ENCODE measurements at places on chromosomes 13 and 19.

GRCh38 chr19:4279530-4280422 lies 710 bp downstream of the SHD start:
- no peak for DNase-seq

DNA sequence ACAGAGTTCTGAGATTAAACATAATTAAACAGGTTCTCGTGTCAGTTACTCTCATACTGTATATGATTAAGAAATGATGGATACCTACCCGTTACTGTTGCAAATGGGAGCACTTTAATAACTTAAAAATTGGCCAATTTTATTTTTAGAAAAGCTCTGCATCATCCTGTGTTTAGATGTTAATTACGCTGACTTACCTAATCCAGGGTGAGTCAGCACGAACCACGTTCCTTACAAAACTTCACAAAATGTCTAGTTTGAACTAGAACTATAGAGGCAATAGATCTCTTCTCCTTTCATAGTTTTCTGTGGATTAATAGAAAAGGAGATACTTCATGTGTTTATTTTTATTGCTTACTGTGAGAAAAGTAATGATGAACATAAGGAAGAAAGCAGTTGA lies 363.9 kb downstream of the MYO16 start:
- DNase-seq: no peak

- no peak for DNase-seq
Observed at GRCh38 chr19:53892981-53893325, 11.0 kb downstream of the PRKCG start.

DNA sequence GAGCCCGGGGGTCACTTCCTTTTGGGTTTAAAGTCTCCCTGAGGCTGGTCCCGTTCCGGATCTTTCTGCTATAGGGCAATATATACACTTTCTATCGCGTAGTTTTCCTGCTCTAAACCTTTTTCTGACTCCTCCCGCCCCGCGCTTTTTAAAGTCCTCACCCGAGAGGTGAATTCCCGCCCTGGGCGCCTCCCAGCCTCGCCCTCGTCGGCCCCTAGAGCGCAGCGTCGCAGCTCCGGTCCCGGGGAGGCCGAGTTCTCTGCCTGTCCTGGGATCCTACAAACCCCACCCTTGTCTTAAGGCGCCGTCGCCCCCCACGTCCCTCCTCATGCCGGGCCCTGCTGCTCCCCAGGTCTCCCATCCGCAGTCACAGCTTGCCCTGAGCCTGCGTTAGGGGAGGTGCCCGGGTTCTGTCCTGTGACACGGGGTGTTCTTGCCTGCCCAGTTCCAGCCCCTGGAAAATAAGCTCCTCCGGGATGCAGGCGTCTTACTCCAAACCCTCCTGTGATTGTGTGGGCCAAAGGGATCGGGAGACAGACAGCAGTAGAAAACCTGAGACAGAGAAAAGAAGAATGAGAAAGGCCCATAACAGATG lies 491 bp downstream of the ZNF525 start:
- no peak for DNase-seq

GRCh38 chr19:50638600-50638999 lies 1.1 kb downstream of the SYT3 start:
- DNase-seq: no peak

- no peak for DNase-seq
Observed at GRCh38 chr19:5157186-5157585, 183.4 kb downstream of the PTPRS start.

- no peak for DNase-seq
Observed at GRCh38 chr19:31678421-31678820, 329.2 kb upstream of the TSHZ3 start.

DNA sequence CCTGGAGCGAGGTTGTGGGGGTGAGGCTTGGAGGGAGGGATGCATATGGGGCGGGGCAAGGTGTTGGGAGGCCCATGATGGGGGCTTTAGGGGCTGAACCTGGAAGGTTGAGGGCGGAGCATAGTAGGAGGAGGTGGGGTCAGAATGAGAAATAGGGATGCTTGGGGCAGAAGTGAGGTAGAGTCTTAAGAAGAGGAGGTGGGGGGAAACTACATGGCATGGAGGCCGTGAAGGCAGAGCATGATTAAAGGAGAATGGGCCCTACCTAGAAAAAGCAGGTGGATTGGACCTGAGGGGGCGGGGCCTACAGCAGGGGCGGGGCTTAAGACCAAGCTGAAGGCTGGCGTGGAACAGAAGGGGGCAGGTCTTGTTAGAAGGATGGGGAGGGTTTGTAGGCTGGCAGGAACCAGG lies 799 bp downstream of the NR1H2 start:
- DNase-seq: no peak

DNA sequence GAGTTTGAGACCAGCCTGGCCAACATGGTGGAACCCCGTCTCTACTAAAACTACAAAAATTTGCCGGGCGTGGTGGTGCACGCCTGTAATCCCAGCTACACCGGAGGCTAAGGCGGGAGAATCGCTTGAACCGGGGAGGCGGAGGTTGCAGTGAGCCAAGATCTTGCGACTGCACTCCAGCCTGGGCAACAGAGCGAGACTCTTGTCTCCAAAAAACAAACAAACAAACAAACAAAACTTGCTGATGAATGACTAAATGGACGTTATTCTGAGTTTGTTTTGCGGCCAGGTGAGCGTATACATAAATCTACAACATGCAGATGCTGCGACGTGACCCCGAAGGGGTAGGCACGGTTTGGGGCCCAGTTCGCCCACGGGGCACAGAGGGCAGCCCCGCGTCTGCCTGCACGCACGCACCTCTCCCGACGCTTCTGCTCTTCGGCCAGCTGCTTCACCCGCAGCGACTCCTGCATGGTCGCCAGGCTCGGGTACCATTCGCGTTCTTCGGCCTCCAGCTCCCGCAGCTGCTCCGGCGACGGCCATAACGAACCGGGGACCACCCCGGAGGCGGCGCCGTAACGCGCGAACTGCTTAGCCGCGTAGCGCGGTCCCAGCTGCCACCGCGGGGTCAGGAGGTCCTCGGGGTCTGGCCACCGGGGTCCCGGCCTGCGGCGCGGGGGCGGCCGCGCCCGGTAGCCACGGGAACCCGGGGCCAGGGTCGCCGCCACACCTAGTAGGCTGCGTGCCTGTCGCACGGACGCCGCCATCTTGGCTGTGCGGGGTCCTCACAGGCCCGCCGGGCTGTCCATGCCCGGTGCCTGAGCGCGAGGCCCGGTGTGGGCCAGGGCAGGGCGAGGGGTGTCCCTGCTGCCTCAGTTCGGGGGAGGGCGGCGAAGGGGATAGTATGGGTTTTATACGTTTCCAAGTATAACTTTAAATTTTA lies at the start of gene GADD45GIP1:
Gene GADD45GIP1, minus strand, starts transcription at position 778 of the 943 bp plus-strand sequence. Its CDS starts 11 bp downstream, at position 767.
- no peak for DNase-seq

GRCh38 chr19:28981518-28981917 lies 231.4 kb downstream of the UQCRFS1 start:
- no peak for DNase-seq

DNA sequence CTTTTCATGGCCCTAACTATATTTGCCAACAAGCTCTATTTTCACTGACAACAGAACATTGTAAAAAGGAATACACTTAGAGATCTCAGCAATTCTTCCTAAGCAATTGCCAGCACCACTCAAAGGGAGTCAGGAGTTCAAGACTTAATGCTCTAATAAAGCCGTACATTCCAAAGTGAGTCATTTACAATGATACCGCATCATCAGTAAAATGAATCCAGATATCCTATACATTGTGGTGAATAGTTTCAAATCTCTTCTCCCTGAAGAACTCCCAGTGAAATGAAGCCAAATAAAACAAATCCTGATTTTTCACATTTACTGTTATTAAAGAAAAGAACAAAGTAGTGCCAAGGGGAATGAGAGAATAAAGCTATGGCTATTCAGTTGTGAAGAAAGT lies 2898.7 kb upstream of the PCDH20 start:
- no peak for DNase-seq

GRCh38 chr19:10695401-10696398 lies 5.5 kb upstream of the QTRT1 start:
- DNase-seq: no peak

DNA sequence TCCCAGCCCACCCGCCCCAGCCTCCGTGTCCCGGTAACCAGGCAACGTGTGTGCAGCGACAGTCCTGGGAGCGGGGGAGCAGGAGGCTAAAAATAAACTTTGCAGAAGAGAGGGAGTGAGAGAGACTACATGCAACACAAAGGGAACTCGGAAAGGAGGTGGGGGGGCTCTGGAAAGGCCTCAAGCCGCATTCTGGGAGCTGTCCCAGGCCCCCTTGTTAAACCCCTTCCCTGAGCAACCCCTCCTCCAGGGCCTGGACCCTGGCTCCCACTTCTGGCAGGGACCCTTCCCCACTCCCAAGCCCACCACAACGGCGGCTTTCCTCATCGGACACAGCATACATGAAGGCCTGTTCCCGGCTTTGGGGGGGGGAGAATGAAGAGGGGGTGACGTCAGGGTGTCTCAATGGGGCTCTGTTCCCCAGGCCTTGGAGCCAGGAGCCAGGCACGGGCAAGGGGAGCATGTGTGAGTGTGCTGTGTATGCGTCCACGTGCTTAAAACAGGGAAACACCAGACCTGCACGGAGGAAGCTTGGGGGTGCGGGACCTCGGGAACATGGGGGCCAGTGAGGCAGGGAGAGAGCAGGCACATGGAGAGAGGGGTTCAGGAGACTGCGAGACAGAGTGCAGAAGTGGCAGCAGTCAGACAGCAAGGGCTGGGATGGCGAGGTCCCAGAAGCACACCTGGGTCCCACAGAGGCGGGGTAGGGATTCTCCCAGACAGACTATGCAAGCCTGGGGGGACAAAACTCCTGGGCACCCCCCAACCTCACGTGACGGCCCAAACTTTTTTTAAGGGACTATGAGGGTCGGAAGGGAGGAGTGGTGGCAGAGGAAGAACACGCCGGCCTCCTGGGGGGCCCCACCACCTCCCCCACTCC lies 2.3 kb downstream of the ERF start:
- DNase-seq: no peak

DNA sequence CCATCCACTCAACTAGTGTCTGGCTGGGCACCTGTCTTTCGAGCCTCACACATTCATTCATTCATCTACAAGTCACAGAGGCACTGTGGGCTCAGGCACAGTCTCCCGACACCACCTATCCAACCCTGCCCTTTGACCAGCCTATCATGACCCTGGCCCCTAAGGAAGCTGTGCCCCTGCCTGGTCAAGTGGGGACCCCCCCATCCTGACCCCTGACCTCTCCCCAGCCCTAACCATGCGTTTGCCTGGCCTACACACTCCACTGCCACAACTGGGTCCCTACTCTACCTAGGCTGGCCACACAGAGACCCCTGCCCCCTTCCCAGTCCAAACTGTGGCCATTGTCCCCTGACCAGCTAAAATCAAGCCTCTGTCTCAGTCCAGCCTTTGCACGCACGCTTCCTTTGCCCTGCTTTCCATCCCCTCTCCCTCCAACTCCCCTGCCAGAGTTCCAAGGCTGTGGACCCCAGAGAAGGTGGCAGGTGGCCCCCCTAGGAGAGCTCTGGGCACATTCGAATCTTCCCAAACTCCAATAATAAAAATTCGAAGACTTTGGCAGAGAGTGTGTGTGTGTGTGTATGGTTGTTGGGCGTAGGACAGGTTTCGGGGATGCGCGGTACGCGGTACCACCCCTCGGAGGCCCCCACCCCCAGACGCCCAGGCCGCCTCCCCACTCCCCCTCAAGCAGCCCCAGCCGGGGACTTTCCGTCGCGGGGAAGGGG lies 404 bp upstream of the IL27RA start:
- no peak for DNase-seq

GRCh38 chr19:30374865-30375552 lies 2.8 kb downstream of the ZNF536 start:
- DNase-seq: no peak

DNA sequence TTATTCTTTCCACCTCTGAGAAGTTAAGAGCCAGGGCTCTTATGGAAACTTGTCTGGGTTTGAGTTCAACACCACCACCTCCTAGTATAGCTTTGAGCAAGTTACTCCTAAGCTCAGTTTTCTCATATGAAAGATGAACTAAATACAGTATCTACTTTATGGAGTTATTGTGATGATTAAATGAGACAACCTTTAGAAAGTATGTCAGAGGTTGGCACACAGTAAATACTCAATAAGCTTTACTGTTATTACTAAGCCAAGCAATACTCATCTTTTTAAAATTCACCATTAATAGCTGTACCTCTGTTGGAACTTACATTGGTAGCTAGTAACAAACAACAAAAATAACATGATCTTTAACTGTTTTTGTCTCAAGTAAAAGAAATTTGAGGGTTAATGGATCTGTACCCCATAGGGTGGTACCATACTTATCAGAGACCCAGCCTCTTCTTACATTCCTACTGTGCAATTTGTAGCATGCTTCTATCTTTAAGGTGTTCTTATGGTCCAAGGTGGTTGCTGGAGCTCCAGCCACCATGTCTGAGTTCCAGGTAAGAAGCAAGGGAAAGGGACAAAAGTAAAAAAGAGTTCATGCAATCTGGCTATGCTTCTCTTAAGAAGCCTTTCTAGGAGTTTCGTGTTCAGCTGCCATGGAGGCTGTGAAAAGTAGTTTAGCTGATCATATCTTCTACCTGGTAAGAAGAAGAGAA lies 24.1 kb upstream of the NDFIP2 start:
- no peak for DNase-seq

DNA sequence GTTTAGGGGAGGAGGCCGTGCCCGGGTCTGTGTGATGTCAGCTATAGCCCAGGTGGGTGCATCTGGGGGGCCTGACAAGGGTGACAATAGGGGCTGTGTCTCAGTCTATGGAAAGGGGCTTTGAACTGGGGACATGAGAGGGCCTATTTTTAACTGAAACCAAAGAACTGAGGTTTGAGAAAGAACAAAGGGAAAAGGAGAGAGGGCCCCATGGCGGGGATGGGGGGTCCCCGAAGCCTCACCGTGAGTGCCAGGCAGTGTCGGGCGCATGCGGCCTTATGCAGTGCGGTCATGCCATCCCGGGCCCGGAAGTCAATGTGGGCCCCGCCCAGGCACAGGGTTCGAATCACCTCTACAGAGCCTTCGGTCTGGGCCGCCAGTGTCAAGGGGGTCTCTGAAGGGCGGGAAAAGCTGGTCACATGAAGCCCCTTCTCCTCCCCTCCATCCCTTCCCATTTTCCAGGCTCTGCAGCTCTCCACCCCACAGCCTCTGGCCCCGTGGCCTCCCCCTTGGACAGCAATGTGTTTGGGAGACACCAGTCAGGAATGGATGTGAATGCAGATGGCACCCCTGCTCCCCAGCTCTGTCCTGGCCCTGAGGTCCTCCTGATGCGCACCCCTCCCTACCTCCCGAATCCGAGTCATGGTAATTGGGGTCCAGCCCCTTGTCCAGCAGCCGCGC lies 5.9 kb downstream of the SHANK1 start:
- DNase-seq: no peak

DNA sequence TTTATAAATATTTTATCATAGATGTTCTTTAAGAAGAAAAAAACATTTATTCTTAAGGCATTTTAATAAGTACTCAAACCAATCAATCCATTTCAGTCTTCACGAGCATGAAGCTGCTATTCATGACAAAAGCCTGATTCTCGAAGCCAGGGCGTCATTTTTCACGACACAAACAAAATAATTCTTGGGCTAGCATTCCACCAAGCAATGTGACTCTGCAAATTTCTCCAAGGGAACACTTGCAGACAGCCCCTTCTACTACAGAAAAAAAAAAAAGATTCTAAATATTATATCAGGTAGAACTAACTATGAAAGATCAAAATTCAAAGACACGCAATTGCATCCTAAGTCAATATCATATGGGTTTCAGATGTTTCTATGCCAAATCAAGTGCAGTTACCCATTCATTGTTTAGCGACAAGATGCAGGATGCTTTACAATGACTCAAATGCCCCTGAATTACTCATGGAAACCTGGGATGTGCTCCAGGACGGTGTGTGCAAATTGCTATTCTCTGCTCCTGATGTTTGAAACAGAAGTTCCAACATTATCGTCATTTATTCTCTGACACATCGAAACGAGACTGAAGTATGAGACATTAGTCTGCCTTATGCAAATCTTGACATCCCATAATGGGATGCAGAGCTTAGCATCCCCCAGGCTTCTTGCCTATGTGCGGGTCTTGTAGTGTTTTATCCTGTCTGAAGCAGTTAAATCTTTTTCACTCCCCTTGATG lies 517.7 kb downstream of the MYO16 start:
- DNase-seq: no peak

Data from vagina (tissue), 2 donors.